Esophagus muscularis mucosa (tissue), 4 donors: ENCODE measurements at places on chromosomes 7 and 10.

GRCh38 chr7:20227291-20227795, 10.2 kb upstream of the MACC1 start:
- no peak for DNase-seq

DNA sequence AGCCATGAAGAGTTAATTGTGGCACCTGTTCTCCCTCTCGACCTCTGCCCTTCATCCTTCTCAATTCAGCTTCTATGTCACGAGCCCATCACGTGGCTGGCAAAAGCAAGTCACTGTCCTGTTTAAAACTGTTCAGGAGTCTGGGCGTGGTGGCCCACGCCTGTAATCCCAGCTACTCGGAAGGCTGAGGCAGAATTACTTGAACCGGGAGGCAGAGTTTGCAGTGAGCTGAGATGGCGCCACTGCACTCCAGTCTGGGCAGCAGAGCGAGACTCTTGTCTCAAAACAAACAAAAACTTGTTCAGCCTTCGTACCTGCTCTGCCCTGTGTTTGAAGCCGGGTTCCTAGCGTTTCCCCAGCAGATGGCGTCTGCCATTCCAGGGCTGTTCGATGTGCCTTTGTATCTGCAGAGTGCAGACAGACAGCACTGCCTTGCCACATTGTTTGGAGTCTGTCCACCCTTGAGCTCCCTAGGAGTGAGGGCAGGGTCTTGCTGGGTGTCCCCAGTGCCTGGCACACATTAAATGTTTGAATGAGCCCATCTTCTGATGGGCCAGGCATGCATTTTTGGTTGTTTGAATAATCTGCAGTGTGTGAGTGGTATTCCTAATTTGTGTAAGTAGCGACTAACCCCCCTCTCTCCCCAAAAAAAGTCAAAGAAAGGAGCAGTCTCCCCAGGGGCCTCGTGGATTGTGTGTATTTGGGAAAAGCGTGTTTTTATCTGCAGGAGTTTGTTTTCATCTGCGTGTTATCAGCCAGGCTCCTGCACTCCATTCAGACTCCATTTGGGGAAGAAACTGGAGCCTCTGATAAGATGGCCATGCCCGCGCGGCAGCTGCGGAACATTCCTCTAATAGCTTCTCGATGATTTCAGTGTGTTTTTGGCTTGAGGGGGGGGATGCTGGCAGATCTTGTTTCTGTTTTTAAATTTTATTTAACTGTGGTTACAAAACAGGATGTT, 61.2 kb downstream of the DNAJB6 start:
- no peak for DNase-seq

DNA sequence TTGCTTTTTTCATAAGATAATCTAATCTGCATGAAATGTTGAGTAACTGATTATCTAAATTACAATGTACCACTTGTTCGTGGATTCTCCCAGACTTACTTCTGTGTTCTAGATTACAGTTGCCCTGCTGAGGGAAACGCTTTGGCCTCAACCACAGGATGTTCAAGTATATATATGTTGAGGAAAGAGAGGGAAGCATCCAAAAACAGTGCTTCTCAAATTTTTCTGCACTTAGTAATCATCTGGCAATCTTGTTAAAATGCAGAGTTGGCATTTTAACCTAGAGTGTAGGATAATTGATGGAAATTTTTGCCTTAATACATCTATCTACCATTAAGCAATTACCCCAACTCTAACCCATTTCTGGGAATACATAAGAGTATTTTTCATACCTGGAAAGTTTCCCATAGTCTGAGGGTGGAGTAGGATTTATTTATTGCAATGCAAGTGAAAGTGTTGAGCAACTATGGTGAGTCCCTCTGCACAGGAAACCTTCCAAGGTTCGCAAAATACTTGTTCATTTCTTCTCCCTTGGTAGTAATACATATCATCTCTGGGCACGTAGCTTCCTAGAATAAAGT, 59.6 kb upstream of the C1GALT1 start:
- no peak for DNase-seq

- no peak for DNase-seq
These were observed 40.3 kb downstream of the CPVL start for GRCh38 chr7:29105752-29106668.

GRCh38 chr10:4710858-4711257, 115.1 kb upstream of the AKR1E2 start:
- no peak for DNase-seq

DNA sequence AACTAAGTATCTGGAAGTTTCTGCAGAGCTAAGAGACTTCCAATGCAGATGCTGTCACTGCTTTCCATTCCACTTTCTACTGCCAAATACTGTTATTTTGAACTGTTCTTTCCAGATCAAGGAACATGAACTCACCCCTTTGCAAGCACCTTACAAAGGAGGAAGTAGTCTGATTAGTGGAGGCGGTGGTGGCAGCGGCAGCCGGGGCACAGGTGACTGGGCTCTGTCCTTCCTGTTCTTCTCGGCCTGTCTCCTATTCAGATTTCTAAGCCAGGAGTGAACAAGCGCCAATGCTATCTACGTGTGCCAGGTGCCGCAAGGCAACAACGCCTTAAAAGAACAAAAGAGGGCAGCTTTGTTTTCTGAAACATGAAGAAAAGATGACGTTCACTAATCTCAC, 44.9 kb downstream of the BEND7 start:
- no peak for DNase-seq

DNA sequence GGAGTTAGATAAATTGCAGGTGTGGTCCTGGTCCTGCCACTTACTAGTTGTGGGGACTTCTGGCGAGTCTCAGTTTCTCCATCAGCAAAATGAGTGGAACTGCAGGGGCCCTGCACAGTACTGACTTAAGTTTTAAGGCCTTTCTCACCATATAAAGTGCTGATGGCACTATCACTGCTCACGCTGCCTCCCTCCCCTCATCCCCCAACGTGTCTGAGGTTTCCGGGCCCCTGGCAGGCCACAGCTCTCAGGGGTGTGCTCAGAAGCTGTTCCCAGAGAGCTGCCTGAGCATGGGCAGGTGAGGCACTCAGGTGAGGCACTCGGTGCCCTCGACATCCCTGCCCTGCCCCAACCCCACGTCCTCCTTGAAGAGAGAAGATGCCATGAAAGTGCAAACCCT, 74.2 kb downstream of the VOPP1 start:
- no peak for DNase-seq

GRCh38 chr10:59633063-59633462, 76.6 kb downstream of the SLC16A9 start:
- DNase-seq: no peak

- DNase-seq: peak; percentile 89
These were observed 143.2 kb upstream of the RET start for GRCh38 chr10:42933448-42934340.

- DNase-seq: no peak
These were observed 470.4 kb upstream of the IGFBP3 start for GRCh38 chr7:46391231-46392201.

DNA sequence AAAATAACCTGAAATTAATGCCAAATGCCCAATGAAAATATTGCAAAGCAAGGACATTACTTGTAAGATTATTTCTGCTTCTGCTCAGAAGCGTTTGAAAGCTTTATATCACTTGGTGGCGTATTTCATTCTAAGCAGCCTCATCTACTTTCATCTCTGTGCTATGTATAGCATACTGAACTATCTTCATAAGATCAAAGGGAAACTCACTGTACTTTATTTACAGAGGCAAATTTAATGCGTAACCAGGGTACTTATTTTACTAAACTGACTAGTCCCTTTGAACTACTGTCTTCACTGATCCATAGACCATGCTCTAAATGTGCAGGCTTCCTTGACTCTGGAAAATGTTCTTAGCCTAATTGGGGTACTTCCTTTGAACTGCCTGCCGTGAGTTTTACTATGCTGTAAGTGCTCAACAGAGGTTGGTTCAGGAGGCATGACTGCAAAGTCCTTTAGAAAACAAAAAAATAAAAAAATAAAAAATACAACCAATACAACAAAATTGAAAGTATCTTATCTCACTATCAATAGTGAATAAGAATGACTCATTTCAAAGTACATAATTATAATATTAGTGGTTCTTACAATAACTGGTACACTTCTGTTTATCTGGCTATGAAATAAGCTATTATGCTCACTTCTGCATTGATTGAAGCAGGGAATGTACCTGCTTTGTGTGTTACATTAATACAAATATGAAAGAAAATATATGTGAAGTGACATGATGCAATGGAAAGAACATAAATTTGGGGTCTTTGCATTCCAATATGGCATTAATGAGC, 41.0 kb upstream of the TSPAN12 start:
- DNase-seq: no peak

DNA sequence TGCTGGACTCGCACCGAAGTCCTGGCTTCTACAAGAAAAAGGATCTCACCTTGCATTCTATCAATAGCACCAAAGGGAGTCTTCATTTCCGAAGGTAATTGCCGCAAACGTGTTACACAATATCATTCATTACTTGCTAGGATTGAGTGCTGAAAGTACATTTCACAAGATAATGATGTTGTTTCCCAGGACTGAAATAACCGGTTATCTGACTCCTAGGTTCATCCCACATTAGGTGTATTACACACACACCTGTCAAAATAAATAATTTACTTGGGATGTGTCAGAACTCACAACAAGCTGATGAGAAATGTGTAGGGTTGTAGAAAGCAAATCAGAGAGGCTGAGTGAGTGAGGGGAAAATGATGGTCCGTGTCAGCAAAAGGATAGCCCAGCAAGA, 219.4 kb upstream of the RHOBTB1 start:
- no peak for DNase-seq

DNA sequence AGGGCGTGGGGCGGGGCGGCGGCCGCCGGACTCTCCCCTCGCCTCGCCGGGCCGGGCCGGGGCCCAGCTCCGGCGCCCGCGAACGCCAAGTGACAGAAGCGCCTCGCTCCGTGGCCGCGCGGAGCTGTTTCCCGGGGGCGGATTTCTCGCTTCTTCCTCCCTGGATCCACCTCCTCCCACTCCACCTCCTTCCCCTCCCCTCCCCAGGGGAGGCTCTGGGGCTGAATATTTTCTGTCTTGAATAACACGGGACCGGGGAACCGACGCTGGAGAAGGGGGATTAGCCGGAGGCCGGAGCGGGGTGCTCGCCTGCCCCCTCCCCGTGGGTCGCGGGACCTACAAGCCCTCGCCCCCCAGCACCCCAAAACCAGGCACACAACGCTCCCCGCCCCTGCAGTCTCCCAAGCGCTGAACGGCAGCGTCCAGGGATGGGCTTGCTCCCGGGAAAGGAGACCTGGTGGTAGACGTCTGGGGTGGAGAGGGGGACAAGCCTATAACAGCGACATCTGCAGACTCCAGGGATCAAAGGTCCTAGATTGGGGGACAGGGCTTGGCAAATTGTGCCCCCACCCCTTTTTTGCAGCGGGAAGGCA, at the start of gene ARHGAP21:
Gene ARHGAP21 (minus strand): TSS at position 100 of the 593 bp plus-strand sequence. CDS start 1,988 bp downstream, outside the sequence.
- no peak for DNase-seq

DNA sequence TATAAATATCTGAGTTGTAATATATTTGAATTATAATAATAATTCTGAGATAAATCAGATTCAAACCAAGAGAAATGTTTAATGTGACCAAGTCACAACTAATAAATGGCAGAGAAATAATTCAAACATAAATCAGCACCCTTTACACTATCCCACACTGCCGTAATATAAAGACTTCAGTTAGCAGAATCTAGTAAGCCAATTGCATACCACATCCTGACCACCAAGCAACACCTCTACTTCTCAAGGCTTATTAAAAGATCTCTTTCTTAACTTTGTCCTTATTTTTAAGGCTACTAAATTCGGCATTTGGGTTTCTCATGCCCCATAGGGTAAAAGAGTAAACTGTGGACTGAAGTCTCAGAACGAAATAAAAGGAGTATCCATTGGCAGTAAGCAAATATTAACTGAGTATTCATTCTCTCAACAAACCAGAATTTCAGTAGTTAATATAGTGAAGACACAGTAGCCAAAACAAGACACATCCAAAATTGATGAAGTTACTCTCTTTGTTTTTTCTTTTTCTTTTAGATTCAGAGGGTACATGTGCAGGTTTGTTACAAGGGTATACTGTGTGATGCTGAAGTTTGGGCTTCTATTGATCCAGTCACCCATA, 14.8 kb downstream of the ACBD5 start:
- DNase-seq: no peak

- no peak for DNase-seq
These were observed 143.4 kb downstream of the TCF7L2 start for GRCh38 chr10:113093188-113094113.

DNA sequence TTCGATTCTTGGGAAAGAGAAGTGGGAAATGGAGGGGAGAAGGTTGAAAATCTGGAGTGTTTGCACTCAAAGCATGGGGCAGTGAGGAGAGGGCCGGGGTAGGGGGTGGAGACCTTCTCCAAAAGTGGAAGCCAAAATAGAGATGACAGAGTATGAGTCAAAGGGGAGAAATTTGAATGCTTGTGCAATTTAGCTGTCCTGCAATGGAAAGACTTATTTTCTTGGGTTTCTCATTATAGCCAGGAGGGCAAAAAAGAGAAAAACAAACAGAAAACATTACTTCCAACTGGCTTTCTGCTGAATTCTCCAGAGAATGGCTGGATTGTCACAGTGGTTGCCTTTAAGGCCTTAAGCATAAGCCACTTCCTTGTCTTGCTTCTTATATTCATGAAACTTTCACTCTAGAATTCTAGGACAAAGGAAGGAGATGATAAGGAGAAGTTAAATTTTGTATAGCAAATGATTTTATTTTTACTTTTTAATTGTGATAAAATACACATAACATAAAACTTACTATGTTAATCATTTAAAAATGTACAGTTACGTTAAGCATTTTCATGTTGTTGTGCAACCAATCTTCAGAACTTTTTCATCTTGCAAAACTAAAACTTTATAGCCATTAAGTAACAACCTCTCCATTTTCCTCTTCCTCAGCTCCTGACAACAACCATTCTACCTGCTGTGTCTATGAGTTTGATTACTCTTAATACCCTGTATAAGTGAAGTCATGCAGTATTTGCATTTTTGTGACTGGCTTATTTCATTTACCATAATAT, 100.2 kb downstream of the GPR85 start:
- no peak for DNase-seq

DNA sequence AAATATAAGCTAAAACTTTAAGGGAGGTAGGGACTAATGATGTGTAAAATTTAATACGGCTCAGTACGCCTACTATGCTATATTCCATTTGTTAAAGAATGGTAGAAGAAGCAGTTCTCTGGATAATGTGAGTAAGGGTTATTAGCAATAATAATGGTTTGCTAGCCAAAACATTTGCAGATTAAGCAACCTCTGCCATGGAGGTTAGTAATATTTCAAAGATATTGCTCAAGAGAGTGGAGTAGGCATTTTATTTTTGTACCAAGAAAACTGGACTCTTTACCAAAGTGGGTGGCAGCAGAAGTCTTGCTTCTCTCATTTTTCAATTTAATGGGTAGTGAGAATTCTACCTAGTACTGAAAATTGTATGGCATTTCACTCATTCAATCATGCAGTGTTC, 158.9 kb upstream of the TMEM106B start:
- DNase-seq: no peak

DNA sequence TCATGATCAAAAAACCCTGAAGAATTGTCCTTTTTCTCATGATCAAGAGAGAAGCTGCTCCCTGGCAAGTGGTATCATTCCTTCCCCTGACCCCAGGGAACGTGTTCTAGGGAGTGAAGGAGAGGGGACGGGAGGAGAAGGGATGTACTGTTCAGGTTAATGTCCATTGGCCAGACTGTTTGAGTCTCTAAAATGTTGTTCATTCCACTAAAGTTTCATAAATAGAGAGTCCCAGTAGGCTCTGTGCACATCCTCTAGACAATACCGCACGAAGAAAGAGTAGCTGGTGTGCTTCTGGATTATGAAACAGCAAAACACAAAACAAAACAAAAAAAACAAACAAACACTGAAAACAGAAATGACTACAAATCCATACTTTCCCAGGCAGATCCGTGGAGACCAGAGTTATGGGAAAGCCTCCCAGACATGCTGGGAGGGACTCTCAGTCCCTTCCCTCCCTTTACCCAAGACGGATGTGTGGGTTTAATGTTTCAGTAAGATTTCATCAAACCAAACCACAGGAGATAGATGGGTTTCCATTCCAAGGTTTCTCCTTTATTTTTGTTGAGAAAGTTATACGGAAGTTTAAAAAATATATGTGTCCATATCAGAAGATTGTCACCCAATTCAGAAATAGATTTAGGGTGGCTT, 66.5 kb upstream of the TNS3 start:
- no peak for DNase-seq
